ENCODE measurements at places on chromosomes 5 and 9.

GRCh38 chr9:114198249-114199040 lies 43.1 kb downstream of the COL27A1 start:
- no peak for DNase-seq

DNA sequence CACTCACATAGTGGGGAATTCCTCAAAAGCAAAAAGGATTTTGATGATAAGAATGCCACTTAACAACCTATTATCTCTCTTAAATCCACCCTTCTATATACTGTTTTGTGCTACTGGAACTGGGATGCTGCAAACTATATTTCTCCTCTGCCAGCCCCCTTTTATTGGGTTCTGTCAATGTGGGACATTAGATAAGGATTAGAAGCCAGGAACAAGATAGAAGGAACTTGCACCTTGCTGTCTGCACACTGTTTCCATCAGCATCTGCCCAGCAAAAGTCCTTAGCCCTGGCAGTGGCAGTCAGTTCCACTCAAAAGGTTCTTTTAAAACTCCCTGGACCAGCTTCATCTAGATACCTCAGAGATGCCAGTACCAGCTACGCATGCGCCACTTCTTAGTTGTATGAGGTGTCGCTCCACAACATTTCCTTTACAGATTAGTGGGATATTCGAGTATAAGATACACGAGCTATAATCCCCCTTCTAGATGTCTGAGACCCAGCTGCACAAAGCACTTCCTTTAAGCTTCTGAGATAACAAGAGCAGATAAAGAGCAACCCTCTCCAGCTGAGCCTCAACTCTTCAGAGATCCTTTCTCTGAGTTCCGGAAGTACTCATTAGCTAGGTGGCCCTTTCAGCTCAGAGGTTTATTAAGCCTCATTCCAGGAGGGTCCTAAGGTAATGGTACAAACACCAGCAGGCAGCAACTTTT lies 45.3 kb downstream of the CERT1 start:
- no peak for DNase-seq

DNA sequence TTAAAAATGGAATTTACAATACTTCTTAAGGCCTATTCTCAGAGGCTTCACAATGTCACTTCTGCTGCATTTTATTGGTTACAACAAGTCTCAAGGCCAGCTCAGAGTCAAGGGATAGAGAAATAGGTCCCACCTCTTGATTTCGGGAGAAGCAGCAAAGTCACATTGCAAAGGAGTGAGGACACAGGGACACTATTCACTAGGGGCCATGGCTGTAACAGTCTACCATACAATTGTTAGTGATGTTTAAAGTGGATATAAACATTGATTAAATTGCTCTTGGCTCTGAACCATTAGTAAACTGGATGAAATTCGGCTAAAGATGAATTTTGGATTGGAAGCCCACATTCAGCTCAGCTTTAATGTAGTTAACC lies 21.7 kb upstream of the CMBL start:
- no peak for DNase-seq

- DNase-seq, result no peak
These were observed 13.5 kb downstream of the CNOT6 start for GRCh38 chr5:180507661-180508060.

DNA sequence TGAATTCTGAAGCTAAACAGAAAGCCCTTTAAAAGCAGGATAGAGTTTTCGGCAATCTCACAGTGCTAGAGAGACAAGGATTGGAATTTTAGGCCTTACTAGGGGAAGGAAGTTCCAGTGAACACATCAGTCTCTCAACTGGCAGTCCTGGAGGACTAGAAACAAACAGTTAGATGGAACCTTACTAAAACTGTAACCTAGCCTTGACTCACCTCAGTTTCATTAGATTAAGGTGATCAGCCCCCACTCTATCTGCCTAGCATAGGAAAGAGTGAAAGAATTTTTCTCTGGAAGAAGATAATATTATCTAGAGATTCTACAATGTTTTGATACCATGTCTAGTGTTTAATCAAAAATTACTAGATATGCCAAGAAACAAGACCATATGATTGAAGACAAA lies 25.8 kb upstream of the SMIM23 start:
- DNase-seq, result no peak

GRCh38 chr9:108991479-108991878 lies 21.8 kb downstream of the CTNNAL1 start:
- DNase-seq, result no peak

GRCh38 chr5:36897616-36898015 lies 21.0 kb downstream of the NIPBL start:
- DNase-seq, result no peak

GRCh38 chr9:86359151-86359879 lies 5.1 kb upstream of the TUT7 start:
- no peak for DNase-seq

DNA sequence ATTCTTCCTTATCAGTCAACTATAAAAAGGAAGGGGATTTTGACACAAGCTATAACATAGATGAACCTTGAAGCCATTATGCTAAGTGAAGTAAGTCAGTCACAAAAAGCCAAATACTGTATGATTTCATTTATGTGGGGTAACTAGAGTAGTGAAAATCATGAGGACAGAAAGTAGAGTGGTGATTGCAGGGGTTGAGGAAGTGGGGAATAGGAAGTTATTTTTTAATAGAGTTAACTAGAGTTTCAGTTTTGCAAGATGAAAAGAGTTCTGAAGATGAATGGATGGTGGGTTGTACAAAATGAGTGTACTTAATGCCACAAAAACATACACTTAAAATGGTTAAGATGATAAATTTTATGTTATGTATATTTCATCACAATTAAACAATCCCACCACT lies 65.4 kb upstream of the FAM174A start:
- no peak for DNase-seq

- DNase-seq, result no peak
These were observed 835 bp downstream of the SRA1 start for GRCh38 chr5:140556438-140556837.

DNA sequence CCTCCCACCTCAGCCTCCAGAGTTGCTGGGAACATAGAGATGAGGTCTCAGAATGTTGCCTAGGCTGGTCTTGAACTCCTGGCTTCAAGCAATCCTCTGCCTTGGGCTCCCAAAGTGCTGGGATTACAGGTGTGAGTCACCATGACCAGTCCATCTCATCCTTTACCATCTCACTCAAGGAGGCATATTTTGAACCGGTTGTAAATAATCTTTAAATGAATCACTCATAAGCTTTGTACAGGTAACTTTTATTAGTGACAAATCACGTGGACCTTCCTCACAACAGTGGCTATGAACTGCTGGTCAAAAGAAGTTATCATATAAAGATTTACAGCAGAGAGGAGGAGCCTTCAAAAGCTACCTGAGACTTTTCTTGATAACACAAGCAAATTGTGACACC lies 70.7 kb downstream of the RFK start:
- no peak for DNase-seq

- no peak for DNase-seq
These were observed 207.9 kb downstream of the GDNF start for GRCh38 chr5:37631939-37632338.

GRCh38 chr9:119137479-119137878 lies 231.8 kb downstream of the BRINP1 start:
- DNase-seq, result no peak

DNA sequence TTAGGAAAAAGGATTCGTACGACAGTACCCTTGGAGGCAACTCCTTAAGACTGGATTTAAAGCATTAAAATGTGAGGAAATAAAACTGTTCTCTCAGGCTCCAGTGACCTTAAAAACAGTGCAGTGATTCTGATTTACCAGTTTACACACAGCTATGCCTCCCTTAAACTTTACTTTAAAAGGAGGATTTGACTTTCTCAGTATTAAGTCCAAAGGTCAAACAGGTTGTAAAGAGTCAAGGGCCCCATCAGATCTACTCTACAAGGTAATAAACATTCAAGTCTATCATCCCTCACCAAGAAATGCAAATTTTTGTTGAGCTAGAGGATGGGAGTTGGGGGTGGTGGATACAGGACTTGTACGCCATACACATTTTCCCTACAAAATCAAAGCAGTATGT lies 75.2 kb downstream of the ELAVL2 start:
- DNase-seq, result no peak

- no peak for DNase-seq
These were observed 157.2 kb downstream of the EFNA5 start for GRCh38 chr5:107513337-107514085.

- no peak for DNase-seq
These were observed 116.9 kb downstream of the PIP5K1B start for GRCh38 chr9:68821911-68822310.

DNA sequence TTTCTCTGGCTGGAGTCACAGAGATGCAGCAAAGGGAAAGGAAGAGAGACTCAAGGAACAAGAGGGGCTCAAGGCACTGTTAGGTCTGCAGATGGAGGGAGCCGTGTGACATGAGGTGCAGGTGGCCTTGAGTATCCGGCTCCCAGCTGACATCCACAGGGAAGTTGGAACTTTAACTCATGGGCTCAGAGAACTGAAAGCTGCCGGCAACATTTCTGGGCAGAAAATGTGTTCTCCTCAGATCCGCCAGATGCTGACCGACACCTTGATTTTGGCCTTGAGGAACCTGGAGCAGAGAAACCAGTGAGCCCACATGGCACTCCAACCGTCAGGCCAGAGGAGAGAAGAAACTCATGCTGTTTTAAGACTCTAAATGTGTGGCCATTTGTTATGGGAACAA lies 258.1 kb upstream of the IRX2 start:
- no peak for DNase-seq

- no peak for DNase-seq
These were observed 49.9 kb downstream of the FGF18 start for GRCh38 chr5:171469326-171469725.

- DNase-seq, result no peak
These were observed 507.0 kb downstream of the TAF11L14 start for GRCh38 chr5:18141222-18141621.

- DNase-seq, result no peak
These were observed 105.3 kb downstream of the GCNT1 start for GRCh38 chr9:76564297-76564696.

DNA sequence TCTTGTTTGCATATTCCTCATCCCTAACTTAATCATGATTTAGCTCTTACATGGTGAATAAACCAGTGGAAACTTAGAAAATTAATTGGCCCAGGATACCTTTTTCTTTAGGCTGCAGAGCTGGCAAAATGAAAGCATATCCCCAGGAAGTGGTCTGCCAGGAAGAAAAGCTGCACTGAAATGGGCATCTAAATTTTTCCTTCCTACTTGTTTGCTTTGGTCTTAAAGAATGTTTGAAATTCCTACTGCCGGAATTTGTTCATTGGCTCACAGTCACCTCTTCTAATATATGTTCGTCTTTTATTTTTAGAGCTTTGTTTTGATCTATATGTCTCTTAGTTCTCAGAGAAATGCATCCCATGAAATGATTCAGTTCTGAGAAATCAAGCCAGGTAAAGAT lies 113.2 kb upstream of the ELL2 start:
- no peak for DNase-seq

GRCh38 chr9:120942186-120943001 lies 15.8 kb upstream of the TRAF1 start:
- DNase-seq, result no peak

- no peak for DNase-seq
These were observed 914.4 kb upstream of the SEMA6A start for GRCh38 chr5:117488976-117489500.

GRCh38 chr9:38214432-38214831 lies 145.4 kb upstream of the SHB start:
- no peak for DNase-seq

DNA sequence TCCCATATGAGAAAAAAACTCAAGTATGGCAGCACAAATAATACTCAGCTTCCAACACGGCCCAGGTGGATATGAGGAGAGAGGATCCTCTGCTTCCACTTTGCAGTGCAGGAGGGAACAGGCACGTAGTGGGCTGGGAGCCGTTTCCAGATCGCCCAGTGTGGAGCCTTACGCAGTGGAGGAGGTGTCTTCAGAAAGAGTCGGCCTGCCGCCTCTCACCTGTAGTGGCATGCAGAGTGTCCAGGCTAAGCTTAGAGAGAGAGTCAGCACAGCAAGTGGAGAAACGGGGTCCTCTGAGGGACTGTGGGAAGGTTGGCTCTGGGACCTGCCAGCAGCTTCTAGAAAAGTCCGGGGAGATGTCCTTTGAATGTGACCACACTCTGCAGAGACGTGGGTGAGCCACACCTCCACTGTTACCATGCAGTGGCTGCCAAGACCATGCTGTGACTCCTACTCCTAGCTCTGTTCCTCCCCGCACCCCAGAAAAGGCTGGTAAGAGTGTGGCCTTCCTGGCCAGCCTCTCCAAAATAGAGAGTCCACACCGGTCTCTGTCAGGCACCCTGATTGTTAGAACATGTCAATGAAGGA lies 3.5 kb upstream of the SEMA4D start:
- no peak for DNase-seq

- no peak for DNase-seq
These were observed 88.8 kb upstream of the EQTN start for GRCh38 chr9:27385606-27386322.

DNA sequence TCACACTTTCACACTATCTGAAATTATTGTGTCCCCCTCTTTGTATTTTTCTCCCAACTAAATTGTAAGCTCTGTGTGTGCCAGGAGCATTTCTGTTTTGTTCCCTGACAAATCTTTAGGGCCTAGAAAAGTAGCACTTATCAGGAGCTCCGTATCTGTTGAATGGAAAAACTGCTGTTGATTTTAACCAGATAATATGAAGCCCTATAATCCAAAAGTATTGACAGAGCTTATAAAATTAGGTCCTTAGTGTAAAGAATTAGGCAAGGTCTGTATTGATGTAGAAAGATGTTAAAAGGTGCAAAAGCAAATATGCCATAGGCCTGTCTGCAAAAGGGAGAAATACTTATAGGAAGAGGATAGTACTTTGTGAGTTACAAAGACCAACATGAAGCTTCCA lies 109.4 kb upstream of the ISL1 start:
- DNase-seq, result no peak

GRCh38 chr5:33362915-33363314 lies 77.8 kb upstream of the TARS1 start:
- DNase-seq, result no peak

DNA sequence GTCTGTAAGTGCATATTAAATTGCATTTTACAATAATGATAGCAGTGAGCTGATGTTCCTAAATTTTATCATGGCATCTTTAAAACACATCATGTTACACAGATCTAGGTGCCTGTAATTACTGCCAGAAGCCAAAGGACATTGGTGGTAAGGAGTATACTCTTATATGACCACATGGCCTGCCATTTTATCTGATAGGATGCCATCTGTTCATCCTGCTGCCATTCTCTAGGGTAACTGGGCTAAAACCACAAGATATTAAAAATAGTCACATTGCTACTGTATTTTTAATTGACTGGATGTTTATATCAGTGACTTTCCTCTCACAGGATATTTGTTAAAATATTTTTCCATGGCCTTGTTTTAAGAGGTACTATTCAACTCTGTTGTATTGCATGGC lies 53.1 kb downstream of the HCN1 start:
- no peak for DNase-seq

GRCh38 chr9:2086971-2087370 lies 71.8 kb downstream of the SMARCA2 start:
- no peak for DNase-seq

- no peak for DNase-seq
These were observed 1.5 kb downstream of the TICAM2 start for GRCh38 chr5:115600766-115601165.

- DNase-seq, result no peak
These were observed 1.8 kb downstream of the RALGDS start for GRCh38 chr9:133119103-133119845.
